ENCODE measurements at places on chromosomes 2 and 18.

DNA sequence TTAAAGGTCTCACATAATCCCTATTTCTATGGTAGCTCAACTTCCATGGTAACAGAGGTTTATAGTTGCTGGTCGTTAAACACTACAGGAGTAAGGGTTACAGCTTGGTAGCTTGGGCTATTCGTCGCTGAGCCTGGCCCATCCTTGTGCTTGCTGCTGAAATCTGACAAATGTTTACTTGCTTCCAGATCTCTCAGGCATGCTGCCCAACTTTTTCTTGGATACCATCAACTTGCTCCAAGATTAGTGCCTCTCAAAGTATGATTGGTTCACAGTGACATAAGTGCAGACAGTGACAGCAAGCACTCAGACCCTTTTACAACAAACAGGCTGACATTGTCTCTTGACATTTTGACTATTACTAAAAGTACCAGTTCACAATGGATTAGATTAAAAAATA lies 231.8 kb downstream of the KCNS3 start:
- ATAC-seq: no peak

DNA sequence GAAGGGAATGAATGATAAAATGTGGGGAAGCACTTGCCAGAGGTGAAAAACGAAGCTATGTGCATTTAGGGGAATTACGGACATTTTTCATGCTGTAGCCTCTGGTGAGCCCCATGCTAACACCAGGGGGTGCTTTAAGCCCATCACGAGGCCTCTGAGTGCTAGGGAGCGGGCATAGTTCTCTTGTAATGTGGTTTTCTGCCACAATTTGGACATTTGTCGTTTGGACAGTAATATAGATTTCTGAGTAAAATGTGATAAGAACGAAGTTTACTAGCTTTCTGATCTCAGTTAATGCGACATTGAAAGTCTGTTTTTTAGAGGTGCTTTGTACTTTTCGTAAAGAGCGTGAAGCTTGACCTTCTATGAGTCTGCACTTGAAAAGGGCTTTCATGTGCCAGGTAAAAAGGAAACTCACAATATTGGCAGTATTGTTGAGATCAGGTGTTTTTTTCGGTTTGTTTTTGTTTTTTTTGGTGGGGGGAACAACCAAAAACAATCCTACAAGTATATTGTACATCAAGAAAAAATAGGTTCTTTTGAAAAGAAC lies 50.6 kb downstream of the TRAF3IP1 start:
- ATAC-seq: peak; percentile 100

- ATAC-seq: no peak
Measured at GRCh38 chr2:171505374-171505773, 16.9 kb upstream of the CYBRD1 start.

GRCh38 chr2:179302764-179303571 lies 38.3 kb upstream of the SESTD1 start:
- no peak for ATAC-seq

GRCh38 chr2:212465456-212465855 lies 73.1 kb downstream of the ERBB4 start:
- no peak for ATAC-seq

- no peak for ATAC-seq
Measured at GRCh38 chr2:163255086-163255485, 416.5 kb upstream of the KCNH7 start.

DNA sequence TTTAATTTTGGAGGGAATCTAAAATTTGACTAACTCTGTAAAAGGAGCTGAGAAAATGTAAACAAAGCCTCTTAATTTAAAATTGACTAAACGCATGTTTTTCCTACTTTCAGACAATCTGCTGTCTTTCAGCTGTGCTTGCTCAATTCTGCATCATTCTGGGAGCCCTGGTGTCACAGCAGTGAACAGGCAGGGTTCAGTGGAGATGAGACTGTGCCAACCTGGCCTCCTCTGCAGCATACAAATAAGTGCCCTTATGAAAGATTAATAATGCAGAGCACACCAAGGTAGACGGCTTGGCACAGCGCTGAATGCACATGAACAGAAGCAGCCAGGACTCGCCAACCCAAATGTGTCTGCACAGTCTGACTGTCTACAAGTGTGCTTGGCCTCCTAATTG lies 222.0 kb upstream of the CHAC2 start:
- ATAC-seq: no peak

GRCh38 chr2:82959727-82960126 lies 1499.4 kb downstream of the SUCLG1 start:
- no peak for ATAC-seq

DNA sequence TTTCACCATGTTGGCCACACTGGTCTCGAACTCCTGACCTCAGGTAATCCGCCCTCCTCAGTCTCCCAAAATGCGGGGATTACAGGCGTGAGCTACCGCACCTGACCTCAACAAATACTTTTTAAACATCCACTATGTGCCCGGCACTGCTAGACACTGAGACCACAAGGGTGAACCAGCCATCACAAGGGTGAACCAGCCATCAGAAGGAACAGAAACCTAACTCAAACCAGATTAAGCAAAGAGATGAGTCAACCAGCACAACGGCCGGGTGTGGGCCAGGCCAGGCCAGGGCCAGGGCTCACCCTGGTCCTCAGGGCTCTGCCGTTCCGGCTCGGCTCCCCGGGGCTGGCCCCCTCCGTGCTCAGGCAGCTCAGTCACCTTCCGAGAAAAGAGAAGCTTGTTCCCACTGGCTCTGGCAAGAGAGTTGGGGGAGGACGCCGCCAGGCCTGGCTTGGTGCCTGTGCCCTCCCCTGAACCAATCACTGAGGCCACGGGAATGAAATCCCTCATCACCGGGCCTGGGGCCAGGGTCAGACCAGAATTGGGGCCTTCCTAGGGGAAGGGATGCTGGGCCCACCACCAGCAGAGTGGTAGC lies 4.4 kb downstream of the TEX44 start:
- no peak for ATAC-seq

DNA sequence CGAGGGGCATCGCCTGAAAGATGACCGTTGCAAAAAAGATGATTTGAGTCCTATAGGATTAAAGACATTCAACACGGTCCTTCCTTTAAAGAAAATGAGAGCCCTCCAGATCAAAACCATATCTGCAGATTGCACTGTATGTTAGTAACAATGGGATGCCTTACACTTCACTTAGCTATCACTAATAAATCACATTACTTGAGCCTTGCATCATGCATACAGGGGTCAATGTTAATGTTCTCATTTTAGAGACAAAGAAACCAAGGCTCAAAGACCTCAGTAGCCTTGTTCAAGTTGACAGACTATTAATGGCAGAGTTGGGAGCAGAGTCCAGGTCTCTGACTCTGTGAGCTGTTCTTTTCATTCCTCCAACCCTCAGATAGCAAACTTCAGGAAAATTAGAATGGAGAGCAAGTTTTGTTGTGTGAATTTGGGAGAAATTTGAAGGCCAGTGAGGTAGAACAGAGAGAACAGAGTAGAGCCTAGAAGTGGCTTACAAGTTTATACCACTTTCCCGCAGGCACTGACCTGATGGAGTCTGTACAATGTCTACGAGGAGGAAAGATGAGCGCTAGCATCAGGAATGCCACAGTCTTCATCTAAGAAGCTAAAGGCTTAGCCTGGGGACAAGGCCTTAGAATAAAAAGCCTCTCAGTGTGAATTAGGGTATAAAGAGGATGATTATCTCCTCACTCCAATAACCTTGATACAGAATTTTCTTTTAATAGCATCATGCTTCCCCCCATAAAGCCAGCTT lies 48.3 kb downstream of the TRIB2 start:
- no peak for ATAC-seq

DNA sequence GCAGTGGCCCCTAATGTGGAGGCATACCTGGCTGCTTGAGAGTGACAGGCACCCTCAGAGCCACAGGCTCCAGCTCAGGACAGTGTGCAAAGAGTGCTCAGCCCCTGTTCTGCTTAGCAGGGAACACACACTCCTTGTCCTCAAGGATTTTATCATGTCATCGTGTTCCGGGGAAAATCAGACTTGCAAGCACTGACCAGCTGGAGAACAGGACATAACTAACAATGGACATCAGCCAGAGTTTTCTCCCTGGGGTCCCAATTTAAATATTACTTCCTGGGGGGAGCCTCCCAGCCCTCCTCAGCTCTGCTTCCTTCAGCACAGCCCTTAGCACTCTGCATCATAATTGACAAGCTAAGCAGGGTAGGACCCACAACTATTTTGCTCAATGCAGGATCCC lies 175.4 kb upstream of the ACAA2 start:
- ATAC-seq: no peak

- ATAC-seq: no peak
Measured at GRCh38 chr2:164810843-164811242, 30.8 kb downstream of the COBLL1 start.

All from motor neuron (in vitro differentiated cells).